ENCODE measurements at places on chromosomes 6 and 20.

DNA sequence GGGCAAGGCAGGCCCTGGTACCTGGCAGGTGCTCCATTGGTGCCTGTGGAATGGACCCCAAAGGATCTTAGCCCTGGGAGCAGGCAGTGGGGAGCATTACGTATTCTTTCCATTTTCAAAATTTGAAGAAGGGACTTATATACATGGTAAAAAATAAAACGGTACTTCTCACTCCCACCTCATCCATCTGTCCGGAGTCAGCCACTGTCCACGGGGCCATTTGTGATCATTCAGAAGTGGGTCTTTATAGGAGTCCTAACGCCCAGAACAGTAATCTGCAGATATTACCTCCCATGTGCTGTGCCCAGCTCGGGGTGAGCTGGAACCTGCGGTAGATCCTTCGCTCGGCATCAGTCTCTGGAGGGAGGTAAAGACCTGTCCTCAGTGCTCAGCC lies 110.4 kb downstream of the SYCP2 start:
- no peak for DNase-seq

DNA sequence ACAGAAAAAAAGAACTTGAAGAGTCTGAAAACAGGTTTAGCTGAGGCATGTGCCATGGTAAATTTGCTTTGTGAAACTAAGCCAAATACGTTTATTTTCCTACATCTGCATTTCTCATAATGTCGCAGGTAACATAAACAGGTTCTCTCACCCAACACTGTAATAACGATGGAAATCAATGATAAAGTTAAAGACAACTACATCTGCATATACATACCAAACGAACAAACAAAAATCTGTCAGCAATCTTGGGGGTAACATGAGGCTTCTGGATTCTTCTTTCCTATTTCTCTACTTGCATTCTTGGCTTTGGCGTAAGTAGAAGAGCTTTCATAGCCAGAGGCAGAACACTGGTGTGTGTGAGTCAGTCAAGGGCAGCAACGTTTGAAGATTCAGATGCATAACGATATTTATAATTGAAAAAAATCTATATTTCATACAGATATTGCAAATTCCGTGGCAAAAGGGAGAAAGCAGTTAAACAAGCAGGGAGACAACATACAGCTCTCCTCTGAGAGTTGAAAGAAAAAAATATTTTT lies 195.1 kb downstream of the EDN1 start:
- no peak for DNase-seq

DNA sequence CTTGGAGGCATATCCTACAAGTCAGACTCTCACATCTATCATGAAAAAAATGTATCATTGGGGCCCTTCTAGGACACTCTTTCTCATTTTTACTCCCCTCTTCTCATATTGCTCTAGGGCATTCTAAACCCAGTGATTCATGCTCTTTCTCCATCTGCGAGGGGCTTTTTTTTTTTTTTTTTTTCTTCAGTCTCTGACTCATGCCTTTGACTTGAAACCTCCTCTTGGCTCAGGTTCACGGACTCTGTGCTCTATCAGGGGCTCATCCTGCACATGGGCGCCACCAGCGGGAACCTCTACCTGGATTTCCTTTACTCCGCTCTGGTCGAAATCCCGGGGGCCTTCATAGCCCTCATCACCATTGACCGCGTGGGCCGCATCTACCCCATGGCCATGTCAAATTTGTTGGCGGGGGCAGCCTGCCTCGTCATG lies 17.8 kb downstream of the SLC22A1 start:
- DNase-seq = no peak

DNA sequence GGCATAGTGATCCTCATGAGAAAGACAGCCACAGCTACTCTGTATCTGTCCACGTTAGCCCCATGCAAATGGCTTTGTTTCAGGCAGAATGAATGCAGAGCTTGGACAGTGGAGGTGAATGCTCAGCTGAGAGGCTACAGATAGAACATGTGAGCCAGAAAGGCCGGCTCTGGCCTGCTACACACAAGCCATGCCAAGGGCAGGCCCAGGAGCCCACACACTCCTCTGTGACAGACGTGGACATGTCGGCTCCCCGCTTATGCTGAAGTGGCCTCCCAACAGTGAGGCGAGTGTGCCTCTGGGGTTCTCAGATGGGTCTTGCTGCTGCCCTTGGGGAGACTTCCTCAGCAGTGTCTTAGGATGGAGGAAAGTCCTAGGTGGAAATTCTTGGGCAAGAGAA lies 159.6 kb downstream of the SYNDIG1 start:
- no peak for DNase-seq

- no peak for DNase-seq
Observed at GRCh38 chr20:32431457-32431856, 73.3 kb downstream of the ASXL1 start.

- no peak for DNase-seq
Observed at GRCh38 chr6:52233975-52234823, 10.1 kb downstream of the IL17F start.

DNA sequence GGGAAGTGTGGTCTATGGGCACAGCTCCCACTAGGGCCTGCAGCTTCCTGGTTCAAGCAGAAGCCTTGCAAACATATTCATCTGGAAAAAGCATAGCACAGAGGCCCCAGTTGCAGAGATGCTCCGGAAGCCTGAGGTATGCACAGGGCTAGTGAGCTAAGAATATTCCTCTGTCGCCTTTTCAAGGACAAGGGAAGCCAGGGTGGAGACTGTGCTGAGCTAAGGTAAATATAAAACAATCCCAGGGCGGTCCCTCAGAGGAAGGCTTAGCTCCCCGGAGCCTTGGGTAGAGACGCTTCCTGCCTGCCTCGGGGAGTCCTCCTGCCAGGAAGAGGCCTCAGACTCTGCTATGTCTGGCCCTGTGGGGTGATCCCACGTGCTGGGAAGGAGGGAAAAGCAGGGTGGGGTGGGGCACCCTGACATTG lies 134.8 kb upstream of the FOXA2 start:
- DNase-seq = no peak

DNA sequence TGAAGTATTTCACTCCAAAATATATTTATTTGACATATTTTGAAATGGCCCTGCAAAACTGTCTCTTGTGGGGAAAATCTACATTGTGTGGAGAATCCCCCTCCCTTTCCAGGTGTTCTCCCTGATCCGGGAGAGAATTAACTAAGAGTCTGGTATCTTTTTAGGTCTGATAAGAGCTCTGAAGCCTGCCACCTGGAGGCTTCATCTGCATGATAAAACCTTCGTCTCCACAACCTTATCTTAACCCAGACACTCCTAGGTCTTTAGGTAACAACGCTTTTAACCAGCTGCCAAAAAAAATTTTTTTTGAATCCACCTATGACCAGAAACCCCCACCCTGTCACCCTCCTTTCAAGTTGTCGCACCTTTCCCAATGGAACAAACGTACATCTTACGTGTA lies 43.0 kb downstream of the FAM184A start:
- no peak for DNase-seq

- DNase-seq = no peak
Observed at GRCh38 chr20:41377275-41377674, 10.7 kb upstream of the EMILIN3 start.

DNA sequence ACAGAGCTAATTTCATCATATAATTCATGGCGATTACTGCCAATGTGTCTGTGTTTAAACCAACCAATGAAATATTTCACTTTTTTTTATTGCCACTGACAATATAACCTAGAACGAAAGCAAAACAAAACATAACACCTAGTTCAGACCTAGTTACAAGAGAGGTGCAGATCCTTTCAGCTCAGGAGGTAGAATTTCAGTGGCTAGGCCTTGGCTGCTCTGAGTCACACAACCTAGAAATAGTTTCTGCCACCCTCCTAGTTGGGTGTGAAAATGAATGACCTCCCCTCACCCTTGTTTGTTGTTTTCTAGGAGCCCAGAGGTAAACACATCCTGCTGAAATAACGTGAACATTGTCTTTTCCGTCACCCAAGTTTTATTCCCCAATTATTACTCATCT lies 356.3 kb downstream of the HTR1B start:
- no peak for DNase-seq

- no peak for DNase-seq
Observed at GRCh38 chr6:53306819-53307347, 41.9 kb downstream of the ELOVL5 start.

DNA sequence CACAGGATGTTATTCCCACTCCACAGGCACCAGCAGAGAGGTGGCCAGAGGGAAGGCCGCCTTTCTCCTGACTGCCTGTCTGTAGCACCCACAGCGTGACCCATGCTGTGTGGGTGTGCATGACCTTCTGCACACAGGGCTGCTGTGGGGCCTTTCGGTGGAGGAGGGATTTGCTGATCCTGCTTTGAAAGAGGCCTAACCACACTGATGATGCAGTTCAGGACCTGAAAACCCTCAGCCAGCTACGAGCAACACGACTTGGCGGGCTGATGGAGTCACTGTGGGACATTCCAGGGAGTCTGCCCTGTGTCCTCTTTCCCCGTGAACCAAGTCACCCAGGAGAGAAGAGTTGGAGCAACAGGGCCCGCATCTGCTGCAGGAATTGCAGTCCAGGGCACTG lies 49.1 kb downstream of the SYTL3 start:
- DNase-seq = no peak

DNA sequence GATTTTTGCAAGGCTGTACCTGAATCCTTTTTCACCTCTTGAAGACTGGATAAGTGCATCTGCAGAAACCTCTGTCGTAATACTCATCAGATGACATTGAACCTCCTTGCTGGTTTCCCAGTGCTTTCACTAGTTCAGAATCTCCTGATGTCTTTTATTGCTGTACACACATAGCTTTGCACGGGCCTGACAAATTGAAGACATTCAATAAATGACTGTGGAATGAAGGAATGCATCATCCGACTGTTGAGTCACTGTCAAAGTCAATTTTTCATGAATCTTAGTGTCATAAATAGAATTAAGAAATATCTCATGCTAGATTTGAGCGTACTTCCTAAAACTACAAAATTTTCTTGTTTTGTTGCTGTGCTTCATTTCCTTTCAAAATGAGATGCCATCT lies 598.2 kb upstream of the MAP3K7 start:
- no peak for DNase-seq

GRCh38 chr20:4303136-4303535 lies 287.8 kb upstream of the RNF24 start:
- no peak for DNase-seq

- DNase-seq = no peak
Observed at GRCh38 chr6:112881027-112881426, 533.9 kb downstream of the RFPL4B start.

Data from activated T-helper 1 cell treated with Interleukin-2 at 50 U/mL for 16 hours (primary cell).